Activated CD8-positive, alpha-beta memory T cell treated with anti-CD3 and anti-CD28 coated beads for 24 hours (primary cell): ENCODE measurements at places on chromosomes 1 and 21.
A peak's percentile ranks its signal among the peaks of the same experiment; 100 is the strongest.

- peak; percentile 100 for DNase-seq
These were observed 1.3 kb upstream of the DNAJC16 start for GRCh38 chr1:15525050-15526020.

DNA sequence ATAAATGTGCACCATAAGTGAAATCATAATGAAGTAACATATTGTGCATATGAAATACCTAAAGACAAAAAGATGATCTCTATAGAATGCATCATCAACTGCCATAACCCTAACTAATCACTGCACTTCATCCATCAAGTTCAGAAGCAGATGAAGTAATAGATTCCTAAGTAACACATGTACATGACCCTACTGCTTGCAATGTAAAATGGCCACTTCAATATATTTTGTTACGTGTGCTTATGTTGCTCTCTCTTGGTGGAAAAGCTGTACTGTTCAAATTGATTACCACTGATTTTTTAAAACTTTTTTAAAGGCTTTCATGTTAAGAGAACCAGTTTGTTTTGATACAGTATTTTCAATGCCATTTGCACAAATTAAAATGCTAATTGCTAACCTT is 141.8 kb downstream of the TTLL7 start:
- no peak for DNase-seq

GRCh38 chr1:17488995-17489767 is 49.7 kb upstream of the RCC2 start:
- no peak for DNase-seq

DNA sequence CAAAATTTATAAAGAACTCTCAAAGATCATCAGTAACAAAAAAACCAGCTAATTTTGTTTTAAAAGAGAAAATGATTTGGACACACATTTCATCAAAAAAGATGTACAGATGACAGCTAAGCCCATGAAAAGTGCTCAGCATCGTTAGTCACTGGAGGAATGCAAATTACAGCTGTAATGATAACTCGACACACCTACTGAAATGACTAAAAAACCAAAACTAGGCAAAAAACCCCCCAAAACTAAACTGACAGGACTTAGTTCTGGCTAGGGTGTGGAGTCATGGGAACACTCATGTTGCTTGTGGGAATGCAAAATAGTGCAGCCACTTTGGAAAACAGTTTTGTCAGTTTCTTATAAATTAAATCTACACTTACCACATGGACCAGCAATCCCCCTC is 59.5 kb downstream of the CNIH3 start:
- DNase-seq, result no peak

- DNase-seq, result no peak
These were observed 4.8 kb upstream of the PDE9A start for GRCh38 chr21:42648606-42649005.

GRCh38 chr1:204464187-204464631 is 30.4 kb downstream of the PIK3C2B start:
- DNase-seq, result no peak

- DNase-seq, result no peak
These were observed 702.3 kb downstream of the BRINP3 start for GRCh38 chr1:189775343-189775742.

DNA sequence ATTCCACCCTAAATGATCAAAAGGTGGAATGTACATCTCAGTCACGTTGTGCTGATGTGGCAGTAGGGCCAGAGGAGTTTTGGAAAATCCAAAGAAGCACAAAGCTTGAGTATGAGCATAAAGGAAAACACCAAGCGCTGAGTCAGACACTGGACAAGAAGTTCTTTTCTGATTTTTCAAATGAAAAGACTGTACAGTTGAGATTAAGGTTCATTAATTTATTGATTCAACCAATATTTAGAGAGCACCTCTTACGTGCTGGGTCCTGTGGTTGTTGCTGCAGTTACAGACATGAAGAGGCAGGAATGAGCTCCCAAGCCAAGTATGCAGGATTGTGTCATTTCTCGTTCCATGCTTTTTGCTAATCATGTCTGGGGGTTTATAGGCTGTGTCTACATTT is 28.9 kb upstream of the APP start:
- no peak for DNase-seq

- DNase-seq, result peak; percentile 67
These were observed 122.8 kb upstream of the IVNS1ABP start for GRCh38 chr1:185439727-185440415.

DNA sequence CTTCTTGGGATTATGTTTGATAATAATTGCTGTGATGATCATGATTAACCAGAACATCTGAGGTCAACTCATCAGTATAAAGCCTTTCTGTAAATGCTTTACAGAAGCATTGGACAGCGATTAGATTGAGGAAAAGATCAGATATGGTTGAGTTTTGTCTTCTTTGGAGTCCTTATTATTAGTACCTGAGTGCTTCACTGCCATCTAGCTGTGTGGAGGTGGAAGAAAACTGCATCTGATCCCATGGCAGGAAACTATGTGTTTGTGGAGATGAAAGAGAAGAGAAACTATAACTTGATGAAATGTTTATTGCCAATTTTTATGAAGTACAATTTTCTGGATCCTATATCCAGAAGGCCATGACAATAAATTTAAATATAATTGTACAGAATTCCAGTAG is 11.4 kb downstream of the FLG2 start:
- DNase-seq, result no peak

- DNase-seq, result no peak
These were observed 128.0 kb downstream of the SETD4 start for GRCh38 chr21:35932232-35932911.

DNA sequence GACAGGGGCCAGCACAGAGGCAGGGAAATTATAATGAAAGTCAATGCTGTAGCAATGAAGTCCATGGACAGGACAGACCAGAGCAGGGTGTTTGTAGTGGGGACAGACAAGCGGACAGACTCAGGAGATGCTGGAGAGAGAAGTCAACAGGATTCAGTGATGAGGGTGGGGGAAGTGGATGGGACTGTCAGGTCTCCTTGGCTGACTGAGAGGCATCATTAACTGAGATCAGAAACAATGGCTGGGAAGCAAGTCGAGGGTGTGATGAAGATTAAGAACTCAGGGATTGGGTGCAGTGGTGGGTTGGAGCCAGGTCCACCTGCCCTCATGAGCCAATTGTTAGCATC is 25.5 kb downstream of the CD58 start:
- no peak for DNase-seq

DNA sequence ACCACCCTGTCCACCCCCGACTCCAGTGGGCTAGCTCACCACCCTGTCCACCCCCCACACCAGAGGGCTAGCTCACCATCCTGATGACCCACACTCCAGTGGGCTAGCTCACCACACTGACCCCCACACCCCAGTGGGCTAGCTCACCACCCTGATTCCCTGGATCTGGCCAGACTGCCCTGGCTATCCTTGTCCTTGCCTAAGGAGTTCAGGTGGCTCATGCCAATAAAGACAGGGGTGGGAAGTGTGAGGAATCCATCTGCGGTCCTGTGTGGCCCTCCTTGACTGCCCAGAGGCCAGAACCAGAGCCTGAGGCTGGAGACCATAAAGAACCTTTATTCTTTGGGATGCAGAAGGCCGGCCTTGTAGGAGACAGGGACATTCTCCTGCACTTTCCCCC is 3.6 kb downstream of the PADI1 start:
- no peak for DNase-seq

DNA sequence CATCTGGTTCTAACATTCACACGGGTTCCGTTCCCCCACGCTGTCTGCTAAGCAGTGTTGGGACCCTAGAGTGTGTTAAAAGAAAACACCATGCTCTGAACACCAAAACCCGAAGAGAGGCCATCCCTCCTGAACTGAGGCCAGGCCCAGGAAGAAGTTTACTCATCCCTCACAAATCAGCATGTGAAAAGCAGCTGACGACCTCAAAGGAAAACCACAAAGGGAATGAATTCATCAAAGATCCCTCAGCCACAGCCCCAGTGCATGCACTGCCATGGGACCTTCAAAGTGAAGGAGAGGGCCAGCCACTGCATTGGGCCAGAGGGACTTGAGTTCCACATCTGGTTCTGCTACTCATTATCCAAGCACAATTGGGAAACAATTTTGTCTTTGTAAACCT is 7.0 kb upstream of the PSEN2 start:
- no peak for DNase-seq

DNA sequence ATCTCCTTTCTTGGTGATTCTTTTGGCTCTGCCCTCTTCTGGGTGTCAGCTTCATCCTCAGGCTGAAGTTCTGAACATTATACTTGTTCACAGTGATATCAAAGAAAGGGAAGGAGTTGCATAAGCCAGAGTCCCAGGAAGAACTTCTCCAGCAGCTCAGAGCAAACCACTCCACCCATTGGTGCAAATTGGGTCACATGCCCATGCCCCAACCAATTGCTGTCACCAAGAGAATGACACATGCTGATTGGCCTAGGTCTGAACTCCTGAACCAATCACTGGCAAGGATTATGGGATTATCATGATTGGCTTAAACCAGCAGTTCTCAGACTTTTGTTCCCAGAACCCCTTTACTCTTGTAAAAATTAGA is 256.5 kb upstream of the TMEM51 start:
- no peak for DNase-seq

DNA sequence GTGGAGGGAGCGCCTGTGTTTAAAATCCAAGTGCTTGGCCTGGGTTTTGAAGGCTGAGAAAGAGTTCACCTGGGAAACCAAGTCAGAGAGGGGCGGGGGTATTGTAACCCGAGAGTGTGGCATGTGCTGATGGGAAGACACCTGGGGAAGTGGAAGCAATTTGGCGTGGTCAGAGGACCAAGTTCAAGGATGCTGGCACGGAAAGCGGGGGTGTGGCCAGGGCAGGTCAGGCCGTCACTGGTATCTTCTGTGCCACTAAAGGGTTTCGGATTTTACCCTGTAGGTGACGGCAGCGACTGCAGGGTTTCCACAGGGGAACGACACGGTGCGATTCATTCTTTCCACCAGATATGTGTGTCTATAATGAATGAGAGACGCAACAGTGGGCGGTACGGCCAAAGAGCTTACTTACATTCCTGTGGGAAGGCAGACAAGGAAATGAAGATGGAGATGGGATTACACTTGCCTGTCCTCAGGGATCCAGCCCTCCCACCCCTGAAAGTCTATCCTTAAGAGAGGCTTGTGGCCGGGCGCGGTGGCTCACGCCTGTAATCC is 31.3 kb downstream of the CA6 start:
- DNase-seq, result no peak

- no peak for DNase-seq
These were observed 130.3 kb upstream of the EDN2 start for GRCh38 chr1:41614818-41615217.

GRCh38 chr1:111466480-111466879 is 7.3 kb upstream of the C1orf162 start:
- no peak for DNase-seq

- no peak for DNase-seq
These were observed 124.8 kb downstream of the LRIG2 start for GRCh38 chr1:113197719-113198330.

DNA sequence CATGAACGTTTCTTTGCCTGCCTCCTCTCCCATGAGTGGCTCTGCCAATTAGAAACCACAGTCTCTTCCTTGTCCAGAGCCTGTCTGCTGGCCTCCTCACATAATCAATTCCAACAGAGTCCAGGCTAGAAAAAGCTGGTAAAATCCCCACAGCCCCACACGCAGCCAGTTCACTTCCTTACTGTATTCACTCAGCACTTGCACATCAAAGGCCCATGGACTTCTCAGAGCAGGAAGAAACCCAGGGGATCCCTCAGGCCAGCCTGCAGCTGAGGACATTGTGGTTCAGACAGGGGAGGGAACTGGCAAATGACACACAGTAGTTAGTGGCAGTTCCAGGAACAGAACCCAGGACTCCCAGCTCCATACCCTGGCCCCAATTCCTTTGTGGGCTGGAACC is 171.6 kb upstream of the EDN2 start:
- no peak for DNase-seq

DNA sequence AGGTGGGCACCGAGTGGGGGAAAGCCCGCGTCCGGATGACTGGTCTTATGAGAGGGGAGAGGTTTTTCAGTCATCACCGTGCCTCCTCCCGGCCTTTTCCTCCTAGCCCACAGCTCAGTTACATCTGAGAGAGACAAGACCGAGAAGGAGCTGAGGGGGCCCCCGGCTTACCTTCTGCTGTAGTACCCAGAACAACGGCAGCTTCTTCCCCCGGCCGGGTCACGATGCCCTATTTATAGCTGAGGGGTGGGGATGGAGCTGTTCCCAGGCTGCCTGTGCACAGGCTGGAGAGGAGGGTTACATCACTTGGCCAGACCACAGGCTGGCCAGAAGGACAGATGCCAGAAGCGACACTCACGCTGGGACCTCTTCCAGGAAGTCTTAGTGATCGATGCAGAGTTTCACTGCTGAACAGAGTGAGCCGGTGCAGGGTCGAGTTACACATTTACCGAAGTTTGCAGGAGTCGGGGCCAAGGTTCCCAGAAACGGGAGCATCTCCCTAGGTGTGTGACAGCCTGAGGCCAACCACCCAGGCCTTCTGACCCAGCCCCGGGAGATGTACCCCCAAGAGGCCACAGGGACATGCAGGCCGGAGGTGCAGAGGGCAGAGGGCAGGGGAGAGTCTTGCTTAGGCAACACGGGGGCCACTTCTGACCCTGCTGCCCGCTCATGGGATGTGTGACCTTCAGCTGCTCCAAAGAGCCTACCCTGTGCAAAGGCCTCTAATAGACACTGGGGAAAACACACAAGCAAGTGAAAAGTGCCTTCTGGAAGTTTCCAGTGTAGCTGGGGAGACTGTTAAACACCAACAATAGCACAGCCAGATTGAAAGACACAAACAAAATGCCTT is at the start of gene AGT:
Gene AGT, minus strand, starts transcription at position 208 of the 850 bp plus-strand sequence. CDS start 3,299 bp downstream, outside the sequence.
- DNase-seq, result no peak

DNA sequence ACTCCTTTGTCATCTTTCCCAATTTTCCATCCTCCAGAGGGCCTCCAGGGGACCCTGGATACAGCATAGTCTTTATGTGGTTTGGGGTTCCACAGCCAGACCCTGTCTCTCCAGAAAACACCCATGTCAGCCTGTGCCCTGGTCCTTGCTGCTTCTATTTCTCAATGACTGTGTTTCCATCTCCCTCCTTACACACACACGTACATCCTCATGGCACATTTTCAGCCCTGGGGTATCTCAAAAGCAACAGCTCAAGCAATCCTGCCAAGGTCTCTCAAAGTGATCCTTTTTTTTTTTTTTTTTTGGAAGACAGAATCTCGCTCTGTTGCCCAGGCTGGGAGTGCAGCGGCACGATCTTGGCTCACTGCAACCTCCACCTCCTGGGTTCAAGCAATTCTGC is 22.3 kb downstream of the QSOX1 start:
- no peak for DNase-seq

DNA sequence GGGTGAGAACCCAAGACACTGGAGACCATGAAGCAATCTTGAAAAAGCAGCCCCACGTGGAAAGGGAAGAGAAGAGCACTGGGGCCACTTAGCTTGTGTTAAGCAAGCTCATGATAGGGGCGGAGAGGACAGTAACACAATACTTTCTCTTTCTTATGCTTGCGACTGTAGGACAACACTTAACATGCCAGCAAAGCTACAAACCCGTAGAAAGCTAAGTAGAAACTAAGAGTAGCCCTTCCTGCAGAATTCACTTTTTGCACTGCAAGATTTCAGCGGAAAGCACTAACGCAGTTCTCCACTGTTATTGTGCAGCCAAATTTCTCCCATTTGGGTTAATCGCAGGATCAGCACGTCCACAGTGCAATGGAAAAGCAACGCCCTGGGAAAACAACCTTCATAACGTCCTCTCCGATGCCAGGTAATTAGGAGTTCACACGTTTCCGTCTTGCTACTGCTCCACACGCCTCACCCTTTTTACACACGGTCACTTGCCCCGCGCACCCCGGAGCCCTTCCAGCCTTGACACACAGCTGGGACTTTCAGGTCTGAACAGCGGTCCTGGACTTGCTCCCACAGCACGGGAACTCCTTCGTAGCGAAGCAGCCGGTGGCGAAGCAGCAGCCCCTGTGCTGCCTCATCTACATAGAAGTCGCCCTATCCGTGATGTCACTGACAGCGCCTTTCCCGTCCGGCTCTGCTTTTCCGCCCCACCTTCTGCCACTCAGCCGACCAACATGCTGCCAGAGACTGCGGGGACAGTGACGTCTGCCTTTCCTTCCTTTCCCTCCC is 148.6 kb downstream of the PPIAL4G start:
- peak; percentile 93 for DNase-seq
